Bone marrow (tissue), 2 donors: ENCODE measurements at places on chromosomes 4 and X.

GRCh38 chr4:100059467-100059866 is 109.4 kb upstream of the H2AZ1 start:
- DNase-seq: no peak

DNA sequence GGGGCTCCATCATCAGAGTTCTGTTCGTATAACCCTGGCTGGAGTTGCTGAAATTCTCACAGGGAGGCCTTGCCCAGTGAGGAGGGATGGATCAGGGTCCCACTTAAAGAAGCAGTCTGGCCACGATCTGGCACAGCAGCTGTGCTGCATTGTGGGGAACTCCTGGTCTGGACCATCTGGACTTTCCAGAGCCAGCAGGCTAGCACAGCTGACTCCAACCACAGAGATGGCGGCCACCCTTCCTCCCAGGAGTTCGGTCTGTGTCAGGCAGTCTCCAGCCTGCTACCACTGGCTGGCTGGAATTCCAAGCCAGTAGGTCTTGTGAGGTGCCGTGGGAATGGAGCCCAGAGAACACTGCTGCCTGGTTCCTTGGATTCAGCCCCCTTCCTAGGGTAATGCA is 62.0 kb downstream of the SLAIN2 start:
- no peak for DNase-seq

- no peak for DNase-seq
Measured at GRCh38 chr4:93605163-93605562, 223.4 kb upstream of the ATOH1 start.

- DNase-seq: no peak
Measured at GRCh38 chrX:7318241-7318640, 170.3 kb upstream of the PUDP start.

GRCh38 chrX:21131786-21132185 is 242.4 kb upstream of the CNKSR2 start:
- DNase-seq: no peak

DNA sequence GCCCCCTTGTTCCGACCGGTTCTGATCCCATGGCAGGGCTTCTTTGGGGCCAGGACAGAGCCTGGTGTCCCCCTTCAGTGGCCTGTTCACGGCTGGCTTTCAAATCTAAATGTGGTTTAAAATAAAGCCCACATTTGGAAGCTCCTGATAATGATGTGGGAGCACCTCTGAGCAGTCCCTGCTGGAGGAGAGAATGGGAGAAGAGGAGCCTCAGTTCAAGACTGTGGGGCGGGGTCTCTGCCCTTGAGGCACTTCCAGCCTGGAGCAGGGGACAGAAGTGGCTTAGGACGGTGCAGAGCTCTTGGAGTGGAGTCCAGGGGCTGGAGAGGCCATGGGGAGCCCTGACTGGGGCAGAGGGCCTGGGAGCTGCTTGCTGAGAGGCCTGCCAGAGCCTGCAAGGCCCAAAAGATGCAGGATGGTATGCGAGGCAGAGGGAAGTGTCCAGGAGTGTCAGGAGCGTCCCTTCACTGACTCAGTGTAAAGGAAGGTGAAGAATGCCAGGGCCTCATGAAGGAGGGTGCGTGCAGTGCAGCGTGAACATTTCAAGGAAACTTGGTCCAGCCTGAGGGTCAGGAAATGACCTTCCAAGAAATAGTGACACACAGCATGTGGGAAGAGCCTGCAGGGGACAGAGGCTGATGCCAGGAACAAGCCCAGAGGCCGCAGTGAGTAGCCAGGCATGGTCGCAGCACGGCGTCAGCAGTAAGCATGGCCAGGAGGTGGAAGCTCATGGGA is 21.1 kb upstream of the TADA2B start:
- no peak for DNase-seq

DNA sequence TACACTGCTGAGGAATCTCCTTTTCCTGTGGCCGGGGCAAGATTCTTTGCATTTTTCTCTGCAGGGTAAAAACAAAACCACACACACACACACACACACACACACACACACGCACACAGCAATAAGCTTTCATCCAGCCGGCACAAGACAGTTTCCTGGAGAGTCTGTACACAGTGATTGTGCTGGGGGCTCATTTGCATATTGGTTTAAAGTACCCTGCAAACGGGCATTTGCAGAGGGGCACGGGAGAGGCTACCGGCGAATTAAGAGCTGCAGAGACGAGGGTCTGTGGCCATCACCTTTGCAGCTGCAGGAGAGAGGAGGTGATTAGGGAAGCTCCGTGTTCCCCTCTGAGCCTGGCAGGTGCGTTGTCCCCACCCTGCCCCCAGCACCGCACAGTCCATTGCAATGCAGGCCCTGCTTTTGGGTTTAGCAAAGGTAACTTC is 219.9 kb downstream of the SHOX start:
- no peak for DNase-seq

GRCh38 chr4:153448003-153448731 is 18.0 kb upstream of the TMEM131L start:
- no peak for DNase-seq

DNA sequence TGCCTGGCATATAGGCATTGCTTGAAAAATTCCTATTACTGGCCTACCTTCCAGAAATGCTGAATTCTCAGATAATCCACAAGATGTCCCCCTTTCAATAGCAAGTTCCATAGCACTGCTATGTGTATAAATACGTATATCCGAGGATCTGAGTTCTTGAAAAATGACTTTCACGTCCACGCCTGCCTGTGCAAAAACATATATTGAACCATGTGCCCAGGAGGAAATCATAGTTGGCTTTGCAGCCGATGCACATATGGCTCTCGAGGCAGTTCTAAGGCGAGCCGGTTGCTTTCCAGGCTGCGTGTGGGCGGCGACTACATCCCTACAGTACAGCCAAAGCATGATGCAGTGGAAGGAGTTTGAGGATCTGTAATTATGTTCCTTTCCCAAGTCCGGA is 55.4 kb upstream of the ESX1 start:
- DNase-seq: no peak

GRCh38 chrX:150203248-150203645 is 159.9 kb upstream of the MAMLD1 start:
- no peak for DNase-seq

- DNase-seq: no peak
Measured at GRCh38 chr4:151434183-151434860, 25.3 kb downstream of the FHIP1A start.
